ENCODE measurements at places on chromosomes 7 and 10.

GRCh38 chr7:94389381-94389780 lies 5.3 kb upstream of the COL1A2 start:
- DNase-seq, result no peak

- no peak for DNase-seq
These were observed 102.3 kb downstream of the NPTX2 start for GRCh38 chr7:98719396-98719795.

DNA sequence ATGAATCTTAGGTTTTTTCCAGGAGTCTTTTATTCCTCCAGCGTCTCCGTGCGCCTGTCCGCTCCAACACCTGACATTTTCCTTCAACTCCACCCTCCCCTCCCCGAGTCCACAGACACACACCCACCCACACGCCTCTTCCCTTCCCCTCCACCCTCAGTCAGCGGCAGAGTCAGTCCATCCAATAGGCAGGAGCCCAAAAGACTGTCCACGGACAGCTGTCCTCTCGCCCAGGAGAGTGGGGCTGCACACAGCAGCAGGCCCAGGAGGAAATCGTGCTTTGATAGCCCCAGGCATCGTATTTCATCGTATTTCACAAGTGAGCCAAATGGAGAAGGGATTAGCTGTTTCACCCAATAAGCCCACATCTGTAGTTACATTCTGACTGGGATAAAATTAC lies 285.1 kb downstream of the ZEB1 start:
- DNase-seq, result peak; percentile 67

GRCh38 chr10:7477538-7478334 lies 66.9 kb upstream of the SFMBT2 start:
- no peak for DNase-seq

DNA sequence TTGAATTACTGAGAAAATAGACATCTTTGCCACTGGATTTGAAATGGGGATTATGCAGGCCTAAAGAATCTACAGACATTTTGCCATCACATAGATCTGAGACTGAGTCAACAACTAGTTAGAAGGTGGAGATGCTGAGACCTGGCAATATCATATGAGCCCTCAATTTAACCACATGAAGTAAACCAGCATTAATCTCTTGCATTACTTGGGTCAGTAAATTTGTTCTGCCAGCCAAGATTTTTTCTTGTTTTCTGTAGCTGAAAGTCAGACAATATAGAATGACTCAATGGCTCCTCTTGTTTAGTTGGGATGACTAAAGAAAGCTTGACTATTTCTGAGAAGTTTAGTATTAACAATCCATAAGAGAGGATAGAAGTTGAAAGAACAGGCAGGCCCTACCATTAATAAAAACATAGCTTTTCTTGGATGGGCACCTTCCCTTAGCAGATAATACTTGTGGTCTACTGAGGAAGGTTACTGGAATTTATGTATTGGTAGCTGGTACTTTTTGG lies 396.7 kb upstream of the SORCS1 start:
- no peak for DNase-seq

- no peak for DNase-seq
These were observed 148.5 kb downstream of the MAPK8 start for GRCh38 chr10:48455055-48455391.

GRCh38 chr7:17207220-17207619 lies 91.2 kb upstream of the AHR start:
- no peak for DNase-seq

- DNase-seq, result no peak
These were observed 155.2 kb downstream of the SEMA3A start for GRCh38 chr7:84039432-84039831.

- peak; percentile 48 for DNase-seq
These were observed 31.6 kb upstream of the C10orf67 start for GRCh38 chr10:23376229-23376655.

DNA sequence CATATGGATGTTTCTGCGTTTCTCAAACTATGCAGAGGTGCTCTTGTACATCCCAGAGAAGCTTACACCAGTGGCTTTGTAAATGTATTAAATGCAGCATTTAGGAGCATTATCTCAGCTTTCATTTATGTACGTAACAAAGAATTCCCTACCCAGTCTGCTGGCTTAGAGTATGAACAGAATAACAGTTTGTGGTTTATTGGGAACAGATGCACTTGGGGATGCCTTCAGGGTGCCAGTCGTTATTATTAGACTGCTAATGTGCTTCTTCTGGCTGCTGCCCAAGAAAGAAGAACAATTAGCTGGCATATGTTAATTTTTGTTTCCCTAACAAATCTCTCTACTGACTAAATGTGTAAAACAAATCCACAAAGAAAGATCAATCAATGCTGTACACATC lies 241.9 kb downstream of the FOXP2 start:
- DNase-seq, result no peak

DNA sequence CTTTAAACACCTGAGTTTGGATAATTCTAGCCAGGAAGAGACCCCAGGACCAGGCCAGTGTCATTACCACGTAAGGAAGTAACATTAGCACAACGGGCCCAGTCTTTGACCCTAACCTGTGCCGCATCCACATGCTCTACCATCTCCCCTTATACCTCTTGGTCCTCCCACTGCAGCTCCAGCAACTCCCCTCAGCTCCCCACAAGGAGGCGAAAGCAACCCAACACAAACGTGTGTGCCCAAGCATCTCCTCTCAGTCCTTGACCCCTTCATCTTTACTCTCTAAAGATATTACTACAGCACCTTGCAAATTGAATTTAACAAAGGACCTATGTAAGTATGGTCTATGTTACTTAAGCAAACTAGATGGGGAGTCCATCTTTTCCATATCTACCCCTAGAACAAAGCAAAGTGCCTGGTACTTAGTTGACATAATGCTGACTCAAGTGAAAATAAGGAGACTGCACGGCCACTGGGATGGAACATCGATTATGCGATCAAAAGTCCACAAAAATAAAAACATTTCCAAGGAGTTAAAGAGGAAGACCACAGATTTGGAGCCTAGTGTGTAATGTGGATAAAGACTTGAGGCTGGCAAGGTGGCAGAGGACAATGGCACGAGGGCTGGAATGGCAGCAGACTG lies 147.7 kb downstream of the JAZF1 start:
- no peak for DNase-seq

DNA sequence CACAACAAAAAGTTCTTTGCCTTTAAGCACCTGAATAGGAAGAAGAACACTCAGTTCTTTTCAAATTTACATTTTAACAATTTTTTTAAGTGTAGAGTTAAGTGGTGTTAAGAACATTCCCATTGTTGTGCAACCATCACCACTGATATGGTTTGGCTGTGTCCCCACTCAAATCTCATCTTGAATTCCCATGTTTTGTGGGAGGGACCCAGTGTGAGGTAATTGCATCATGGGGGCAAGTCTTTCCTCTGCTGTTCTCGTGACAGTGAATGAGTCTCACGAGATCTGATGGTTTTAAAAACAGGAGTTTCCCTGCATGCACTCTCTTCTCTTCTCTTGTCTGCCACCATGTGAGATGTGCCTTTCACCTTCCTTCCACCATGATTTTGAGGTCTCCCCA lies 155.7 kb downstream of the PLXNA4 start:
- DNase-seq, result no peak

DNA sequence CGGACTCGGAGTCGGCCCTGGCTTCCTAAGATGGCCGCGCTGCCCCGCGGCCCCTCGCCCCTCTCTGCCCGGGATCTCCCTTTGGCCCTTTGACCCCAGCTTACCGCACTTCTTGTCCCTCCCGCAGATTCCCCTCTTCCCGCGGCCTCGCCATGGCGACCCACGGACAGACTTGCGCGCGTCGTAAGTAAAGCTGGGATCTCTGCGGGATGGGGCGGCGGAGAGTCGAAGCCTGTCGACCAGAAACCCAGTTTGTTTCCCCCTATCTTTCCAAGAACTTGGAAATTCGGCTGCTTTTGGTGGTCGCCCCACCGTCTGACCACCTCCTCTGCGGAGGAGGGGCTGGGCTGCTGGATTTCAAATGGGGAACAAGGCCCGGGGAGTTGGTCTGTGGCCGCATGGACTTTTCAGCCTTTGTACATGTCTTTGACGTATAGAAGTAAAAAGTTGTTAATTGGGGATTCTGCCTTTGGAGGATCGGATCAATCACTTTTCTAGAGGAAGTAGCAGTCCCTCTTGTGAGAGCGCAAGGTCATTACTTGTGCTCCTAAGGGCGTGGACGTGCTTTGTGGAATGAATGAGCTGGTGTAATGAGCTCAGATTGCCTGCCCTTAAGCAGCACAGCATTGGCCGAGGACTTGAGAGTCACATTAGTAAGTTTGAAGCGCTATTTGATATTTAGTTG lies 553 bp downstream of the VDAC2 start:
- DNase-seq, result peak; percentile 60

DNA sequence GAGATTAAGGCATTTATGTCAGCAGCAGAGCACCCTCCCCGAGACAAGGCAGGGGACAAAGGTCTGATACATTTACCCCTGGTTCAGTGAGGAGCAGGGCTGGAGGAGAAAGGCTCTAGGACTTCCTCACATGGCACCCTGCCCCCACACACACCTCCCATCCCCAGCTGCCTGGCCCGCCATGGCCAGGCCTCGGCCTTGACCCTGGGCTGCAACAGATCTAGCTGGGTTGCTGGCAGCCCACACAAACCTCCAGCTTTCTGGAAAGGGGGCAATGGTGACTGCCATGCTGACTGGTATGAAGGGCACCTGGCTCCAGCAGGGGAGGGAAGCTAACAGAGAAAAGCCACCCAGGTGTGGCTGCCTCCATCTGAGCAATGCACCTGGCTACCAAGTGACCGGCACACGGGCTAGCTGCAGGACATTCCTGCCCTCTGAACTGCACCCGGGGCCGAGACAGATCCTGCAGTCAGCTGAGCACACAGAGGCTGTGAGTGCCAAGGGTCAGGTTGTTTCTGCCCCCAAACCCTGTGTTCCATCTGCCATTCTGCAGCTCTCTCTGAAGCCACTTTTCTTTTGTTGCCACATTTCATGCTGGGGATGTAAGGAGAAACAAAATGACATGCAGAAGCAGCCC lies 85.8 kb upstream of the LRRC18 start:
- no peak for DNase-seq

DNA sequence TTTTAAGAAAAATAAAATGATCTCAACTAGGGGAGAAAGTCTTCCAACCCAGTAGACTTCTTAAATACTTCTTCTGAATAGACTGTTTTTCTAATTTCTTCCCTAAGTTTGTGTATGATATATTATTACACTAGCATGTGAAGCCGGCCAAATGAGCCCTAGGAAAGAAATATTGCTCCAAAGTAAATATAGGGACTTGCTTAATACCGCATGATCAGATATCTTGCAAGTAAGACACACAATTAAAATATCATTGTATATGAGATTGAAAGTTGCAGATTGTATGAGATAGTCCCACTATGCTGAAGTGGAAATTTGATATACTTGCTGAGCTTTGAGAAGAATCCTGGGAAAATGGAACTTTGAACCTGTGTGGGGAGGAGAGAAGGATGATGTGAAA lies 225.7 kb downstream of the BAMBI start:
- no peak for DNase-seq

DNA sequence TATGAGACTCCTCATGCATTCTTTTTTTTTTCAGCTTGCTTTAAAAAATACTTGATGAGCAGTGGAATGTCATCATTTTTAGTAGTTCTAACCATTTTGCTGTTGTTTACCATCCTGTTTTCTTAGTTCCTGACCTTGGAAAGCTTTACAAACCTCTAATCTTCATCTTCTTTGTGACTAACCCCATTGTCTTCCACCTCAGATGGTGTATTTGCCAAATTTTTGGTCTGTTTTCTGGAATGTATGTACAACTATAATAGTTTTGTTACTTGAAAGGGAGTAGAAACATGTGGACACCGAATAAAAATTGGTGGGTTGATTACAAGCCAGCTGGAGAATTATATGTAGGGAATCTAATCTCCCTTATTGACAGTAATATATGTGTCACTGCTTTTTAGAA lies 172.7 kb downstream of the SND1 start:
- DNase-seq, result no peak

GRCh38 chr7:55171157-55171556 lies 152.3 kb downstream of the EGFR start:
- DNase-seq, result no peak

DNA sequence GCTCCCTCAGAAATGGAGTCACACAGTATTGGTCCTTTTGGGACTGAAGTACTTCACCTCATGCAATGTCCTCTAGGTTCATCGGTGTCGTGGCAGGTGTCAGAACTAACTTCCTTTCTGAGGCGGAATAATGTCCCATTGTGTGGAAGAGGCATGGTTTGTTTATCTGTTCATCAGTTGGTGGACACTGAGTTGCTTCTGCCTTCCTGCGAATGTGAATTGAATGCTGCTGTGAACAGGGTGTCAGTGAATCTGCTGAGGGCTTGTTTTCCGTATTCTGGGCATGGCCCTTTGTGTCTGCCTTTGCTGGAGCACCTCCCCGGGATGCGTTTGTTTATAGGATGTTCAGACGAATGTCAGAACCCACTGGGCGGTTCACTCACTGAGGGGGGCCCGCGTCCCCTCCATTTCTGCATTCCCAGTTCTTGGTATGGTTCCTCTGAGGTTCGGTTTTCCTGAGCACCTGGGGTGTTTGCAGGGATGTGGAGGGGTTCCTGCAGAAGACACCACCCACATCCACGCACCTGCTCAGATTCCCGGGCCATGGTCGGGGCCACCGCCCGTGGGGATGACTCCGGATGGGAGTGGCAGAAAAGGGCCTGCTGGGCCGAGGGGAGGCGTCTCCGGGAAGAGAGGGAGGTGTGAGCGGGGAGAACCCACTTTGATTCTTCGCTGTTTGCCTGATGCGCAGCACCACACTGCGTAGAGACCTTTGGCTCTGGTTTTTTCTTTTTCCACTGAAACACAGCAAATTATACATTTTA lies 33.1 kb downstream of the CHST12 start:
- DNase-seq, result no peak

- no peak for DNase-seq
These were observed 62.8 kb downstream of the CDH23 start for GRCh38 chr10:71459513-71459912.

DNA sequence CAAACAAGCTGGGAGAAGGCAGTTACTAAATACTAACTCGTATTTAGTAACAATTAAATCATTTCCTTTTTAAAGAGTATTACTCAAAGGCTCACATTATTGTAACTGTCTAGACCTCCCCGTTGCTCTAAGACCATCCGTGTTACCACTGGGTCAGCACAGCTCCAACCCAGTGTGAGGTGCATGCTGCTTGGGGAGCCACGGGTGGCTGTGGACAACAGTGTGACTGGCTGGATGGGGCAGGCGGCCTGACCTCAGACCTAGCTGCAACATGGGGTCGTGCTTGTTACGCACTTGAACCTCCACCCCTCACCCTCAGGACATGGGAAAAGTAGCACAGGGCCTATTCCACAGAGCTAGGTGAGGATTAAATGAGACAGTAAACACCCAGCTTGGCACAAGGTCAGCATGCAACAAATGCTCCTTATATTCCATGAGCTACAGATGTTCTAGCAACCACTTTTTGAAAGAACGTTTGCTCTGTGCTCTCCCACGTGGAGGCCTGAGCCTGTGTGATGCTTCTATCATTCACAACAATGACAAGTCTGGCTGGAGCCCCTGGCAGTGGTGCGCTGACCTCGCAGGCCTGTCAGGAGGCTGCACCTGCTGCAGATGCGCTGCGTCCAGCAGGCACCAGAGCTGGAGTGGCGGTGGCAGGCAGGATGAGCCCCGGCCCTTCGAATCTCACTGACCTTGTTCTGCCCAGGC lies 135.7 kb downstream of the PKD1L1 start:
- DNase-seq, result no peak
